ENCODE measurements at places on chromosomes 7 and 10.

GRCh38 chr7:131927770-131928423 lies 371.5 kb upstream of the PODXL start:
- DNase-seq, result no peak

GRCh38 chr10:55629793-55630490 lies 731.1 kb downstream of the ZWINT start:
- peak; percentile 82 for DNase-seq

DNA sequence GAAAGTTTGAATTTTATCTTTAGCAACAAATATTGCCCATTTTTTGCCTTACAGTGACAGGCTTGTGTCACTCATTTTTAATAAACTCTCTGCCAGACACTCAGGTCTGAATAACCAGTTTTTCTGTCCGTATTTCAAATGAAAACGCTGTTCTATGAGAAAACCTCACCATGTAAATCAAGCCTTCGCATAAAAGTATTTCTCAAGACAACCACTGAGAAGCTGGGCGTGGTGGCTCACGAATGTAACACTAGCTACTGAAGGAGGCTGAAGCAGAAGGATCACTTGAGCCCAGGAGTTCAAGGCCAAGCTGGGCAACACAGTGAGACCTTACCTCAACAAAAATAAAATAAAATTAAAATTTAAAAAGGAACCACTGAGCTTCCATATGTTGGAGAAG lies 339.3 kb downstream of the PARD3 start:
- no peak for DNase-seq

GRCh38 chr10:97037365-97038361 lies 148.1 kb downstream of the SLIT1 start:
- DNase-seq, result peak; percentile 80

DNA sequence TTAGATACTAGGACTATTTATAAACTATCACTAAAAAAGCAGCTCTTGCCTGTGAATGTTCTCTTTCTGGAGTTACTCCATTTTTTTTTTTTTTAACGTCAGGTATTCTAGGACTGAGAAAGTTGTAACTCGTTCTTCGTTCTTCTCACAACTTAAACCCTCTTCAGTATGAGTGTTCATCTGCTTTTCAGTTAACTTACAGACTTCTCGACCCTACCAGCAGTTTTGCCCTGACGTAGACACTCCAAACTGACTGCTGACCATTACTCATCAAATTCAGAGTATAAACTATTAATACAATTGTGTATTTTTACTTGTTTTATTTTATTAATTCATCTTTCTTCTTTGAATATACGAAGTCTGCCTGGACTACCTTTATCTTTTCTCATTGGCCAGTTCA lies 353.1 kb downstream of the GPR37 start:
- DNase-seq, result no peak

DNA sequence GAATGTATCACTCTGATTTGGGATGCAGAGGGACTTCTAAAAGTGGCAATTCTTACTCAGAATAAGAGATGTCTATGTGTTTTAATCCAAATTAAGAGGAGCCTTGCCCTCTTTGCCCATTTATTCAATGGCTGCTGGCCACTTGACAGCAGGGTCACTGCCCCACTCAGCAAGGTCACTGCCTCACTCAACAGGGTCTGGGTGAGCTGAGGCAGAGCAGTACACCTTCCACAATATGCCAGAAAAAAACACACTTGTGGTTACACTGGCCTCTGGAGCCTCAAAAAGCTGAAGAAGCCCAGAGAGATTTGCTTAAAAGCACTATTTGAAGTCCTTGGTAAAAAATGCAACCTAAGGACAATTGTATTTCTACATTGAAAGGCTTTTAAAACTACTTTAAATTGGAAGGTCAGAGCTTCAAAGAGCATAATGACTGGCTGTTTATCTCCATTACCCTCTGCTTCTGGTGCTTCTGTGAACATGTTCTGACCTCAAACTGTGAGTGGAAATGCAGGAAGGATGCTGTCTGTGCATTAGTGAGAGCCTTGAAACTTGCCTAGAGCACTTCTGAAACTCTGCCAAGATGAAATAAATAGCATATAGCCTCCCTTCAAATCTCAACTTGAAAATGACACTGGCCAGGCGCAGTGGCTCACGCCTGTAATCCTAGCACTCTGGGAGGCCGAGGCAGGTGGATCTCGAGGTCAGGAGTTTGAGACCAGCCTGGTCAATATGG lies 35.1 kb upstream of the WIPF3 start:
- DNase-seq, result peak; percentile 28

GRCh38 chr7:835485-836401 lies 3.5 kb downstream of the SUN1 start:
- DNase-seq, result peak; percentile 65

GRCh38 chr10:69358148-69358795 lies 58.4 kb downstream of the TACR2 start:
- DNase-seq, result no peak

DNA sequence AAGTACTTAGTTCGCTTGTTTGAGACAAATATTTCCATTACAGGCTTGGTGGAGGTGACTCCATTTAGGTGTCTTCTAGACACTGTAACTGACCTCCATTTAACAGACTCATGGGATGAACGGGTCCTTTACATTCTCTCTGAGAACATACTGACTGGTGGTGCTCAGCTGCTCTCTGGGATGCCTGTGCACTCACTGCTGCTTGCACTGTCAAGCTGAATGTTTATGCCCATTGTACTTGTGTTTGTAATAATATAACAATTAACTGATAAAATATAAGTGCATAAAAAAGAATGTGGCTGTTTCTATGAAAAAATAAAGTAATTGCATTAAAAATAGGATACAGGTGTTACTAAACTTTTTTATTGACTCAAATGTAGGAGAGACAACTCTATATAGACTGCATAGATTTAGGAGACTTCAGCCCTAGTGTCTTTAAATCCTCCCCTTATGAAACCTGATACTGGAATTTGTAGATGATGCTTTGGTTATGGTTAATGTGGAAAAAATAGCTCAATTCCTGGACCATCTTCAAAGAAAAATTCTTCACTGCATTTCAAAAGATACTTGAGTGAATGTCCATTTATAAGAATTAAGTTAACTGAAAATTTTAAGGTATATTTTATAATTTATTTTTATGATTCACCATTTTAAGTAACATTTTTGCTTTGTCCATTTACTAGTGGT lies 85.4 kb downstream of the CDK14 start:
- no peak for DNase-seq

DNA sequence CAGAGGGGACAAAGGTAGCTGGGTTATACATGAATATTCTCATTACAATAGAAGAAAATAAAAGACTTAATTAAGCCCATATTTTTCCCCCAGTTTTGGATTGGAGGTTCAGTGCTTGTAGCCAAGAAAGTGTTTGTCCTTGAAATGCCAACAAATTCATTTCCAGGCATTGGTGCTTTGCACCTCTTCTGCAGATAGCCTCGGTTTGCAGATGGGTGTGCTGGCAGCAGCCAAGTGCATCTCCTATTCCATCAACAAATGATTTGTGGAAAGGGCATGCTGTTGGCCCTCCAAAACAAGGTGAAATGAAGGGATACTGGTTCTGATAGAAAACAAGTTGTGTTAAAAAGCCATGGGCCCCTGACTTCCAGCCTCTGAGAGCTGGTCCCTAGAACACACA lies 187.3 kb downstream of the DPY19L1 start:
- no peak for DNase-seq

DNA sequence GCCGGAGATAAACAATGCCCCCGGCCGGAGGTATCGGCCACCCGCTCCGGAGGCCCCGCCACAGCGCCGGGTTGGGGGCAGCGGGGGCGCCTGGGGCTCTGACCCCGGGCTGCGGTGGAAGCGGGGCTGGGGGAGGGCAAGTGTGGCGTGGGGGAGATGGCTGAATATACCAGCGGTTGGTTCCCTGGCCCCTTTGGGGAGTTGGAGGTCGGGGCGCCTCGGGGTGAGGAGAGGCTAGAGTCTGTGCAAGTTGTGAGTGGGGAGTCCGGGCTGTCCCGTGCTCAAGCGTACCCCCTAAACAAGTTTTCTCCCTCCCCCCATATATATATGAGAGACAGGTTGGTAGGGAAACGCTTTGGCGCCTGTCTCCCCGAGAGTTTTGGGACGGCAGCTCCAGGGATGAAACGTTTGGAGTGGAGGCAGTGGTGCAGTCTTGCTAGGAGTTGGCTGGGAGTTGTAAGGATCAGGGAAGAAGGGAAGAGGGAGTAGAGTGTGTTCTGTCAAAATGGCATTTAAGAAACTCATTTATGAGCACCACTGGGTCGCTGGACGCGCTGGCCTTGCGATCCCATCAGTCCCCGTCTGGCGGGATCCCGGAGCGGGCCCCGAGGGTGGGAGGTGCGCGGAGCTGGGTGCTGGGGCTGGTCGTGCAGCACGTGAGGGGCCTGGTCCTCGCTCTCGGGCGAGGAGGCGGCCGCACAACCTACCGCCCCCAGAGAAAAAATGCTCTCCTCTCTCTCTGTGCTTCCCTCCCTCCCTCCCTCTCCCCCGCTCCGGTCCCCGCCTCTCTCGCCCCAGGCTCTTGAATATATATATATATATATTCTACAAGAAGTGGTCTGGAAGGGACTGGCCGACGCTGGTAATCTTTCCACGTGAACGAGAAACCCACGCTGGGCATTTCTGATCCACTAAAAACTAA lies 1.1 kb downstream of the TET1 start:
- DNase-seq, result peak; percentile 27

GRCh38 chr7:144866189-144866588 lies 30.3 kb upstream of the TPK1 start:
- no peak for DNase-seq

- peak; percentile 46 for DNase-seq
These were observed 26.5 kb upstream of the TRIL start for GRCh38 chr7:28984631-28985030.

DNA sequence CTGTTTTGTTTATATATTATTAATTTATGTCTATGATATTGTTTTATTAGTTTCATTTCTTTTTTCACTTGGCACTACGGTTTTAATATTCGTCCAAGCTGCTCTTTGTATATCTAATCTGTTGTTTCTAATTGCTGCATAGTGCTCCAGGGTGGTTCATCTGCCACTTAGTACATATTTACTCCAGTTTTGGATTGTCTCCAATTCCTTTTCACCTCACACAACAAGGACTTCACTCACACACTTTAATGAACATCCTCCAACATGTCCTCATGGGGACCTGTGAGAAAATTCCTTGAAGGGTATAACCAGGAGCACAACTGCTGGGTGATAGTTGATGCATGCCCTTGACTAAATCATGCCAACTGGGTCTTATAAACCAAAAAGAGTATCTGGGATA lies 14.1 kb upstream of the NOC3L start:
- no peak for DNase-seq

- DNase-seq, result no peak
These were observed 57.7 kb downstream of the NCAPG2 start for GRCh38 chr7:158646766-158647474.

DNA sequence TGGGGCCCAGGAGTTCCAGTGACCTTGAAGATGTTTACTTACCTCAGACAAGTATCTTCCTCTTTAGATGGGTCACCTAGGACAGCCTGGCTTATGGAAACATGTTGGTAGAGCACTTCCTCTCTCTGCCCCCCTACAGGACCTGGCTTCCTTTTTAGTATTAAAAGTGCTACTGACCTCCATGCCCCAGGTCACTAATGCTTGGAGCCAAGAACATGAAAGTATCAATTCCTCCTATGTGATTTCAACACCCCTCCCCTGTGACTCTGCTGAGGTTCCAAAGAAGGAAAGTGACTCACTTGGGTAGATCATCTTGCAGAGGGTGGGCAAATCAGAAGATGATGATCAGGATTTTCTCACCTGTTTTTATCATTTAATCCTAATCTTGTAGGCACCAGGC lies 125.3 kb upstream of the CCDC6 start:
- no peak for DNase-seq

DNA sequence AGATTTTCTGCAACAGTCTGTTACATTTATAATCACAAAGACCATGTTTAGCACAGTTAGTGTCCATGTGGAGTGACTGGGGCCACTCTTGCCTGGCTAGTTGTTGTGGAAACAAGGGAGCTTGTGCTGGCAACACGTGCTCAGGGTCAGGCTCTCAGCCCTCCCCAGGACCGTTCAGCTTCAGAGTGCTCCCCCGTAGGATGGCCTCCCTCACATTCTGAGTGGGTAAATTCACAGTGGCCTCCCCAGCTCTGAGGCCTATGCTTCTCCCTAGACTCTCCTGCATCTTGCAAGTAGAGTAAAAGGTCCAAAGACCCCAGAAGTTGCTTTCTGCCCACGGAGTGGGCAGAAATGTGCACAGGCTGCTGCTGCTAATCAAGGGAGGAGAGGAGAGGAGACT lies 122.3 kb downstream of the ADCY1 start:
- no peak for DNase-seq

GRCh38 chr7:81884817-81885216 lies 115.0 kb upstream of the HGF start:
- DNase-seq, result no peak

GRCh38 chr10:26310361-26310760 lies 93.8 kb downstream of the GAD2 start:
- peak; percentile 19 for DNase-seq

DNA sequence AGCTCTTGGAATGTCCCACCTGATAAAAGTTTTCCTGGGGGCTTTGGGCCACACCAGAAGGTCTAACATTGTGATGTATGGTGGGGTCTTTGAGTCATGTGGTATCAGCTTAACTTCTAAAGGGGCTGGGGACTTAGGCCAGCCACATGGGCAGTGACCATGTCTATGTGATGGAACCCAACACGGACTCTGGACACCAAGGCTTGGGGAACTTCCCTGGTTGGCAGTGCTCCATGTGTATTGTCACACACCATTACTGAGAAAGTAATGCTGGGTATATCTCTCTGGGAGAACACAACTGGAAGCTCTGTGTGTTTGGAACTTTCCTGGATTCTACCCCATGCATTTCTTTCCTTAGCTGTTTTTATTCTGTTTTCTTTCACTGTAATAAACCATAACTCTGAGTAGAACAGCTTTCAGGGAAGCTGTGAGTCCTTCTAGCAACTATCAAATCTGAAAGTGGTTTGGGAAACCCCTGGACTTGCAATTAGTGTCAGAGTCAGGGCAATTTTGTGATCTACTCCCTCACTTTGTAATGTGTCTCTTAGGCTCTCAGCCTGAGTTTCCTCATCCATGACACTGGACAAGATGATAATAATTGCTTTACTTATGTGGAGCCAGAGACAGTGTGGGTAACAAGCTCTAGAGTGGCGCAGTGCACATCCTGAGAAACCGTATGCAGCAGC lies 28.4 kb upstream of the AGK start:
- DNase-seq, result no peak

GRCh38 chr7:158953912-158954311 lies 97.6 kb downstream of the DYNC2I1 start:
- no peak for DNase-seq

GRCh38 chr10:110208614-110209453 lies 1.4 kb downstream of the MXI1 start:
- peak; percentile 51 for DNase-seq

DNA sequence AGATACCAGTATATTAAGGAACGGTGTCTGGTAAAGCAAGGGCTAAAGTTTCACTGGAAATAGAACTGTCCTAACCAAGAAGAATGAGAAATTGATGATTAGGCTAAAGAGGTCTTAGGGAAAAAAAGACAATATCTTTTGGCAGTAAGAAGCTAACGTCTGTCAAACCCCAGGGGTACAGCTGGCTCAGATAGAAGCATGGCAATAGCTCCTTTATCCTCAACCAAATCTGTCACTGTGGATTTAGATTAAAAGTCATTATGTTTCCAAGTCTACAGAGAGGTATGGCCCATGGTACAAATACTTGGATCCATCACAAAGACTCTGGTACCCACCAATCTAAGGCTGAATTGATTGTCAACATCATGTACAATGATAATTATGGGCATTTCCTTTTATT lies 8.6 kb upstream of the SLC16A9 start:
- no peak for DNase-seq

Measured in brain (organoid and tissue), 16 donors.